DMS53 (cell line): ENCODE measurements at places on chromosomes 16 and 17.
A peak's percentile ranks its signal among the peaks of the same experiment; 100 is the strongest.

DNA sequence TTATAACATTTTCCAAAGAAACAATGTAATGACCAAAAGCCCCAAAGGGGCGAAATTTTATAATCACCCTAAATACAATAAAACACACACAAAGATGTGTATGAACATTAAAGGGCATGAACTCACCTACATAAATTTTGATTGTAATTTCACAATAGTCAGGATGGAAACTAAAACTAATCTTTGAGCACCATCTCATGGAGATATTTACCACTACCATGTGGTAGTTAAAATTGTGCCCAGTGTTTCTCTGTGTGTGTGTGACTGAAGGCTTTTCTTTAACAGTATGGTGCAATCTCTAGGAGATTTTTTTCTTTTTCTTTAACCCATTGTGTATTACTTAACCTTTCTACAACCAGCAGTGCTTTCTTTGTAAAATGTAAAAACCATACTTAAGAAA is 19.7 kb upstream of the MEIOC start:
- peak; percentile 64 for DNase-seq

GRCh38 chr17:35214192-35214591 is 20.0 kb upstream of the SLC35G3 start:
- no peak for DNase-seq

DNA sequence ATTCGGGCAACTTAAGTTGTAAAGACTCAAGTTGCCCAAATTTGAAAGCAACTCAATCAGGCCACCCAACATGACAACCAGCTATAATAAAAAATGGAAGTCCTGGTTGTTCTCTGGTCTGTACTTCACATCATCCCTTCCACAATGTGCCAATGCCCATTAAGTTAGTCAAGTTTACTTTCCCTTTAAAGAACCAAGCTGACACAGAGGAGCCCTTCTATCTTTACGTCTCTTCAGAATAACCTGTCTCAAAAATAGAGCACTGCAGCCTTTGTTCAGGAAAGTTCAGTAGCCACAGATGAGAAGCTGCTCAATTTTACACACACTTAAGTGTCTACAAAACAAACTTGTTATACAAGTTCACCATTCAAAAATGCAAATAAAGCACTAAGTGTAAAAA is 75.1 kb upstream of the C17orf78 start:
- DNase-seq = peak; percentile 20

DNA sequence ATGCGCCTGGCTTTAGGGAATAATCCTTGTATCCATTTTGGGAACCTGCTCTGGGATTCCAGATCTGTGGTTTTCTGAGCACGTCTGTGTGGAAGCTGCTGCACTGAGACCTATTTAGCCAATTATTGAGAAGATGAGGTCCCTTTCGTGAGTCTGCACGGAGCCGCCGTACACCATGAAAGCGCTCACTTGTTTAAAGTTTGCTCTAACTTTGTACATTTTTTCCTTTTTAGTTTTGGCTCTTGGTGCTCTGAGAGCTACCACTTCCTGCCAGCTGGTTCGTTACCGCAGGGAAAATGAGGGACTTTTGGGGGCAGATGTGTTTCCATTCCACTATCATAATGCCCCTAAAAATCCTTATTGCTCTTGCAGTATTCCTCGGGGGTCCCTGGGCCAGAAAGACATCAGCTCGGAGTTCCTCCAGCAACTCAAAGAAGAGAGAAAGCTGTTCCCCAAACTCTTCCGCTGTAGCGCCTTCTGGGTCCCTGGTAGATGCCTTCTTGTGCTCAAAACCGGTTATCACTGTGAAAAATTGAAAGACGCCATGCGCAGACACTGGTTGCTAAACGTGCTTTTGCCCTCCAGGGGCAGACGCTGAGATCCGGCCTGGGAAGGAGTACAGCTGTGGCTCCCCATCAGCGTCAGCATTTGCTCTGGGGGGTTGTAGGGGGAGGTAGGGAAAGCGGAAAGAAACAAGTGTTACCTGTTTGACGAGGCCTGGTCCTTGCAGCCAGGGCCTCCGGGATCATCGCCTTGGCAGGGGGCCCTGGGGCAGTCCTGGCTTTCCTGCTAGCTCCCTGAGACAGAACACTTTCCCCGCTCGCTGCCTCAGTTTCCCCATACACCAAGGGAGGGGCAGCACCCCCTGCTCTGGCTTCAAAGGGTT is 238.1 kb downstream of the MRTFB start:
- DNase-seq = peak; percentile 8

DNA sequence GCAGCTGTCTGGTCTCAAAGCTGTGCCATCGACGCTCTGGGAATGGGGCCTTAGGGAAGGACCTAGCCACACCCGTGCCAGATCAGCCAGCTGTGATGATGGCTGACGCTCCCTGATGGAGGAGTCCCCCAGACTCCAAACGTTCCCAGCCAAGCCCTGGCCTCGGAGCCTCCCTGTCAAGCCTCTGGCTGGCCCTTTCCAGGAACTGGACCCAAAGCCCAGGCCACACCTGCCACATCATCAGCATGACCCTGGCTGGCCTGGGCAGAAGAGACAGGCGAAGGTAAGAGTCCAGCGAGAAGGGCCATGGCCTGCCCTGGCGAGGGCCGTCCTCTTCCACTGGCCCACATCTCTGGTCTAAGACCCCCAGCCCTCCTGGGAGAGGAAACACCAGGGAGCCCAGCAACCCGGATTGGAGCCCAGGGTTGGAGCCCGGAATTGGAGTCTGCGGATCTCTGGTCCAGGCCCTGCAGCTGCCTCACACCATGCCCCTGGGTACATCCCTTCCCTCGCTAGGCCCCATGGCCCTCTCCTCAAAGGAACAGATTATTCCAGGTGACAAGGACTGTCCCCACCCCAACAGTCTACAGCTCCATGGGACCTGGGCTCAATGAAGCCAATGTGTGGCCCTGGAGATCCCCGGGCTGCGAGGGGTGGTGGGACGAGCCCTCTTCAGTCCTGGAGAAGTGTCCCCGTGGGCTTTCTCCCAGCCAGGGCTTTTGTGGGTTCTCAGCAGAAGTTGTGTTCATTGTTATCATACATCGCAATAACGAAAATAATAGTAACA is 105.1 kb upstream of the TNRC6C start:
- DNase-seq = no peak

DNA sequence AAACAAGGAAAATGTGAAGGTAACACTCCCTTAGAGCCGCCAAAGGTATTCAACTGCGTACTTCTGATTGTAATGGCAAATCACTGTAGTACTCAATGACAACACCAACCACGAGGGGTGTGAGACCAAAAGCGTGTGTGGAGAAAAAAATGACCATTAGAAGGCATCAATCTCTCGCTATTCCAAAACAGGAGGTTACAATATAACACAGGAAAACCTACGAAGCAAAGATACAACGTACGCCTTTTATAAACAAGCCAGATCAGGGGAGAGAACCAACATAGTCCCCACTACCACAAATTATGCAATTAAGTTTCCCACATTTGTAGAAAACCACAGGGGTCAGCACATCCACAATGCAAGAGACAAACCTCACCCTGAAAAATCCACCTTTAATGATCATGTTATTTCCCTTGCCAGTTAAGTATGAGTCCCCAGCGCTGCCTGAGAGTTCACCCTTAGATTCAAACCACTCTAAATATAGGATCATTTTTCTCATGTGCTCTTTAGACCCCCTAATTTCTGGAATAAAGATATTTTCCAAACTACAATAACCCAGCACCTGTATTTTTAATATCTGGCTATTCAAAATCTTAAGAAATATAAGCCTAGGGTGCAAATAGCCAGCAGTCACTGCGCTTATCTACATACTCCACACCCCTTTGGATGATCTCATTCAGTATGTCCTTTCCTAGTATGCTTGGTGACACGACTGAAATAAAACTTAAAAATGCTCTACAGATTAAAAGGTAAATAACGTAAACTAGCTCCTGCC is 12.4 kb downstream of the TEX14 start:
- DNase-seq = peak; percentile 18

GRCh38 chr17:10384175-10384574 is 11.4 kb upstream of the MYH13 start:
- no peak for DNase-seq
